ENCODE measurements at places on chromosomes 3 and 15.
A peak's percentile ranks its signal among the peaks of the same experiment; 100 is the strongest.

DNA sequence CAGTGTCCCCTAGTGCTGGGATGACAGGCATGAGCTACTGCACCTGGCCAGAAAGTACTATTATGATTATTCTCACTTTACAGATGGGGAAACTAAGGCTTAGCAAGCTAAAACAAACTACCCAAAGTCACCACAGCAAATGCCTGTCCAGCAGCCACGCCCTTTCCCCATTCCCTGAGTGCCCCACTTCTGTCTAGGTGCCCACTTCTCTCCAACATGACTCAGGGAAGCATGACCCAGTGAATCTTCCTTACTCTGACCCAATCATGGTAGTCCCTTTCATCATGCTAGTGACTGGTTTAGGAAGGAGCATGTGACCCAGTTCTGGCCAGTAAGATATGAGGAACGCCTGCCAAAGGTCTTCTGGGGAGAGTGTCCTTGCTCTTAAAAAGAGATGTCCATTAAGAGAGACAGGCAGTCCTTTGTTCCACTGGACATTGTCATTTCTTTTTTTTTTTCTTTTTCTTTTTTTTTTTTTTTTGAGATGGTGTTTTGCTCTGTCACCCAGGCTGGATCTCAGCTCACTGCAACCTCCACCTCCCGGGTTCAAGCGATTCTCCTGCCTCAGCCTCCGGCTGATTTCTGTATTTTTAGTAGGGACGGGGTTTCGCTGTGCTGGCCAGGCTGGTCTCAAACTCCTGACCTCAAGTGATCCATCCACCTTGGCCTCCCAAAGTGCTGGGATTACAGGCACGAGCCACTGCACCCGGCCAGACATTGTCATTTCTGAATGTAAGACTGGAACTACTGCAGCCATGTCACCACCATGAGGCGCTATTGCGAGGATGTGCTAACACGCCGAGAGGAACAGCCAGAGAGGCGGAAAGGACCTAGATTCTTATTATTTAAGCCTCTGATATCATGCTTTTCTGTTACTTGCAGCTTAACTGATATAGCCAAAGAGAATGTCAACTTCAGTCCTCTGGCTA, 19.8 kb downstream of the MEGF11 start:
- peak; percentile 47 for DNase-seq

- peak; percentile 77 for DNase-seq
Measured at GRCh38 chr3:11499144-11499543, 144.6 kb downstream of the VGLL4 start.

DNA sequence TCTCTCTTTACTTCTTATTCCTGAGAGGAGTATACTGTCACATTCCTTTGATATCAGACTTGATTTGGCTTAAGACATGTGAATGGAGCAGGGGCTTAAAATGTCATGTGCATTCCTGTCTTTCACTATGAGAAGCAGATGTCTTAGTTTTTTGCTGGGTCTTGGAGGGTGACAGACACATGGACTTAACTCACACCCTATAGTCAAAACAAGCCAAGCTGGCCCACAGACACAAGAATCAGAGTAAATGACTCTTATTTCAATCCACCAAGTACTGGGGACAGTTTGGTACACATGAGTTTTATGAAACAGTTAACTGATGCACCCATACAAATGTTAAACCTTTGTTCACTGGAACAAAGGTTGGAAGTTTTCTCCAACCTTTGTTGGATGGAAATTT, 1024.1 kb upstream of the CFAP20DC start:
- DNase-seq: no peak

- DNase-seq: no peak
Measured at GRCh38 chr3:119527714-119528113, 29.4 kb downstream of the TIMMDC1 start.

GRCh38 chr3:161647936-161648470, 151.4 kb downstream of the OTOL1 start:
- DNase-seq: no peak

All from NCI-H460 (cell line).